ENCODE measurements at places on chromosomes 1 and 21. TPM values are rescaled to one million over a fixed set of nuclear protein-coding genes. Genes with fewer than 3 reads are reported as not detected.

ZNF648 gene
- total RNA-seq = 0.22 TPM

KMO gene
- 0.32 TPM for total RNA-seq

FCRL6 gene
- total RNA-seq = not detected

AGT gene
- total RNA-seq = 2.1 TPM

C1orf226 gene
- 0.78 TPM for total RNA-seq

NEXN gene
- total RNA-seq = 18.9 TPM

PCBP3 gene
- total RNA-seq = 5.8 TPM

TLCD4 gene
- total RNA-seq = 4.4 TPM

ORC1 gene
- 2.4 TPM for total RNA-seq

RUNX3 gene
- total RNA-seq = not detected

PROK1 gene
- total RNA-seq = not detected

IL10 gene
- total RNA-seq = 0.26 TPM

HMCN1 gene
- total RNA-seq = 76.6 TPM

TIE1 gene
- total RNA-seq = 1.6 TPM

DNASE2B gene
- not detected for total RNA-seq

ITGB2 gene
- 19.7 TPM for total RNA-seq

CD84 gene
- total RNA-seq = not detected

SLAMF9 gene
- total RNA-seq = 0.86 TPM

CENPF gene
- total RNA-seq = 28.1 TPM

ABCG1 gene
- not detected for total RNA-seq

SLC44A3 gene
- total RNA-seq = 5.6 TPM

SV2A gene
- 9.9 TPM for total RNA-seq

PCAT6 gene
- total RNA-seq = 0.52 TPM

VCAM1 gene
- total RNA-seq = 734 TPM

HCRTR1 gene
- not detected for total RNA-seq

CIART gene
- total RNA-seq = 13.1 TPM

TINAGL1 gene
- total RNA-seq = 31.8 TPM

MROH7 gene
- total RNA-seq = 2.5 TPM

AXDND1 gene
- 0.54 TPM for total RNA-seq

CNTN2 gene
- 0.86 TPM for total RNA-seq

SPAG17 gene
- total RNA-seq = 5.0 TPM

TBX15 gene
- total RNA-seq = 81.5 TPM

SELL gene
- 1.0 TPM for total RNA-seq

LENEP gene
- not detected for total RNA-seq

DCDC2B gene
- not detected for total RNA-seq

HFM1 gene
- 2.2 TPM for total RNA-seq

HES2 gene
- total RNA-seq = not detected

ERG gene
- 102 TPM for total RNA-seq

Measured in articular chondrocyte of knee joint (primary cell).